ENCODE measurements at places on chromosomes 5 and 9.

GRCh38 chr9:132546148-132547051 is 36.0 kb upstream of the BARHL1 start:
- DNase-seq: no peak

- DNase-seq: no peak
These were observed 144.0 kb upstream of the ZNF462 start for GRCh38 chr9:106718936-106719335.

- no peak for DNase-seq
These were observed 75.9 kb downstream of the NMUR2 start for GRCh38 chr5:152329207-152329606.

- no peak for DNase-seq
These were observed 912.3 kb upstream of the WWC1 start for GRCh38 chr5:167378894-167379723.

- no peak for DNase-seq
These were observed 559.0 kb upstream of the MEF2C start for GRCh38 chr5:89441965-89442364.

GRCh38 chr5:144950996-144951395 is 780.3 kb downstream of the KCTD16 start:
- no peak for DNase-seq

DNA sequence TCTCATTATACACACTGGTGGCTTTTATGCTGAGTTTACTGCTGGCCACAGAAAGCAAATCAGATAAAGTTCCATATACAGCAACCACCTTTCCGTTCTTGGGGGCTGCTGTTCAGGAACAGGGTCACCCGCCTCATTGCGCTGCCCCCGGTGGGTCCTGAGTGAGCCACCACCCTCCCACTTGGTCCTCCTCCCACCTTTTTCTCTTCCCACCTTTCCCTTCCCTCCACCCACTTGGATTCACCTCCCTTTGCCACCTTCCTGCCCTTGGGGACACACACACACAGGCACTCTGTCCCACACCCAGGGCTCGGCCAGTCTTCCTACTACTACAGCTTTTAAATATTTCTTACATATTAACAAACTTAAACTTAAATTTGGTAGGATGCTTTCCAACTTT is 127.6 kb downstream of the WDR70 start:
- no peak for DNase-seq

- DNase-seq: peak; percentile 54
These were observed 25.1 kb upstream of the CDKN2AIPNL start for GRCh38 chr5:134436523-134437339.

DNA sequence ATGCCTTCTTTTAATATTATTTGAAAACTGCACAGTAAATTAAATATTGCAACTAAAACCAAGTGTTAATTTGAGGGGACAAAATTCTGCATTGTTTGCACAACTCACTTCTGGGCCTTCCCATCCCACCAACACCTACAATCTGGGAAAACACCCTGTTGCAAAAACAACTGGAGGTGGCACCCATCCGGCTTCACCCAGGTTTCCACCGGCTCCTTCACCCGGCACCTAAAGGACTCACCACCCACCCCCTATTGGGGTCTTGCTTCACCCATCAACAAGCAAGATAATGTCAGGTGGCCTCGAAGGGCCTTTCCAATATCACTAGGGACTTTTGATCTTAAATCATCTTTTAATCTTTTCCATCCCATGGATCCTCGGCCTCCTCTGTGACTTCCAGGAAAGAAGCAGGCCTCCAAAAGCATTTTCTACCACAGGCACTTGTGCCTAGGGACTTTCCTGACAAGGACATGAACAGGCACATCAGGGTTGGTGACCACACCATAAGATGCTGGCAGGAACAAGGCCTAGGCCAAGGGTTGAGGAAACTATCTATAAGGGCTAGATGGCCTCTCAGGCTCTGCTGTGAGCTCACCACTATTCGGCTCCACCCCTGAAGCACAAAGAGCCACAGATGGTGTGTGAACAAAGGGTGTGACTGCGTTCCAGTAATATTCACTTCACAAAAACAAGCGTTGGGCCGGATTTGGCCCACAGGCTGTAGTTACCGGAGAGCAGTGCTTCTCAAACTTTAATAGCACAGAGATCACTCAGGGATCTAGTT is 205.1 kb downstream of the AUH start:
- DNase-seq: no peak

DNA sequence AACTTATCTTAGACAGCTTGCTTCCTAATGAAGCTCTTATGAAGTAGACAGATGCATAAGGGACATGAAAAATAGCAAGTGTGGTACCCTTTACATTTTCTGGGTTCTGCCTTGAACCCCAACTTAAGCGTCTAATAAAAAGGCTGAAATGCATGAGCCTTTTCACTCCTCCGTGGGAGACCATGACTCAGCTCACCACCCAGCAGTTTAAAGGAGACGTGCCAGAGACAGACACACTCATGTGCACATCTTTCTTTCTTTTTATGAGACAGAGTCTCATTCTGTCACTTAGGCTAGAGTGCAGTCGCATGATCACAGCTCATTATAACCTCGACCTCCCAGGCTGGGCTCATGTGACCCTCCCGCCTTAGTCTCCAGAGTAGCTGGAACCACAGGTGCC is 22.3 kb downstream of the CTXN3 start:
- DNase-seq: no peak

DNA sequence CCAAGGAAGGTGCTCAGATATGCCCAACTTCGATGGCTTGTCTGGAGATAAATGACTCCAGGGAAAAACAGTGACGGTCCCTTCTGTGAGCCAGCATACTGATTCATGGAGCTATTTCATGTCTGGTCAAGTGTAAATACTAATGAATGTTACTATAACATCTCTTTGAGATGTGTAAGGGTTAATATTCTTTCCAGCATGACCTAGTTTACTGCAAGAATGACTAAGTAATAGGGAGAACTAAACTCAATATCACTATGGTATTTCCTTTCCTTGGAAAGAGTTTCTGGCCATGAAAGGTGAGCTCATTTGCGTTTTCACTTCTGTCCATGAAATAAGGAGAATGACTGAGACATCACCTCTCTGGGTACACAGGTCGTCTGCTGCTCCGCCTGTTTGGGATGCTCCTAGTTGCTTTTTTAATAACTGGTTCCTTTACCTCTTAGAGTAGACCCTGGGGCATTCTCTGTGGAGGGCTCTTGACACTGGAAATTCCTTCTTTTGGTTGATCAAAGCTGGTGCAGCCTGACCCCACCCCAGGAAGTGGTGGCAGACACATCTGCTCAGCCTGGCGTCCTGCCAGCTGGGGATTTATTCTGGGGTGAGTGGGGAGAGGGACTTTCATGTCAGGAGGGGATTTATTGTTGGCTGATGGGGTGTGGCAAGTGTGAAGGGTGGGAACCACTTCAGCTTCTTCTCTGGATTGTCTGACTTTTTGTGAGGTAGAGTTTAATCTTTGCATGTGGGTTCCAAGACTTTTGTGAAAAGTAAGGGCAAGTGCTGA is 250.0 kb upstream of the MPDZ start:
- no peak for DNase-seq

GRCh38 chr5:39186722-39187539 is 32.4 kb downstream of the FYB1 start:
- DNase-seq: no peak

DNA sequence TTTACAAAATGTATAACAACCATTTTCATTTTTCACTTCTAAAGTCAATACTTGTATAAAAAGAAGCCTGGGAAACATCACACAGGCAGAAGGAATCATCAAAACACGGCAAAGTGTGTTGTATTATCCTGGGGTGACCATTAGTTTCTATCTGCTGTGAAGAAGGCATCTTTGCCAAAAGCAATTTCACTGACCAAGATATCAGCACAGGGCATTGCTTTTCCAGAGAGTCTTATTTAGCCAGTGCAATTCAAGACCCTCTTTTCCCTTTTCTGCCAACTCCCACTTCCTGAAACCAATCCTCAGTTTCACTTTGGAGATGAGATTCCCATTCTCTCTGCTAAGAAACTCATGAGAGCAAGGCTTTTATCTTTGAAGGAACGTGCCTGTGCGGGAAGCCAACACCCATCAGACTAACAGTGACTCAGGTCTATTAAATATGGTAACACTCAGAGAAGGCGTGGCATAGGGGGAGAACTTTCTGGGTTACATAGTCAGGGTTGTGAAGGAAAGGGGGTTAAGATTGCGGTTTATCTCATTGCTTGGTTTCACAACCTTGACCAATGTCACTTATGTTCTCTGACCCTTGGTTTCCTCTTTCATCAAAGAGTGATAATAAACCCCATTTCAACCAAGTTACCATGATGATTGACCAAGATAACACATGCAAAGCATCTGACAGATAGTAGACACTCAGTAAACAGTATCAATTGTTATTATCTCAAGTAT is 666.9 kb upstream of the KLF4 start:
- no peak for DNase-seq

GRCh38 chr5:106116682-106117081 is 1554.1 kb downstream of the EFNA5 start:
- no peak for DNase-seq

DNA sequence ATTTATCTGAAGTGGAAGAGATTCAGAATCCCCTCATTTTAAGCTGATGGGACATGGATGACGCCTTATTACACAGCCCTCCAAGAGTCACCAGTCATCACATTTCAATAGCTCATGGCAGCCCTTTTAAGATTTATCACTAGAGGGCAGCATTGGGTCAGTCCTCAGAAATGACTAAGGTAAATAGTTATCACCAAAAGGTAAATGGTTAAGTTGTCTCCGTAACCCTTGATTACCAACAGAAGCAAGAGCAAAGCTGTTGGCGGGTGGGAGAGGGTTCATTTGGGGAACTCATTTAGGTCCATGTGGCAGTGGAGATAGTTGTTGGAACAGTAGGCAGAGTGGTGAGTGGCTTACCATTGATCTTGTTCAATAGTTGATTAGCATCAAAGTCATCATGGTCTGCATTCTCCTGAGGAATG is 12.0 kb upstream of the C9 start:
- no peak for DNase-seq

DNA sequence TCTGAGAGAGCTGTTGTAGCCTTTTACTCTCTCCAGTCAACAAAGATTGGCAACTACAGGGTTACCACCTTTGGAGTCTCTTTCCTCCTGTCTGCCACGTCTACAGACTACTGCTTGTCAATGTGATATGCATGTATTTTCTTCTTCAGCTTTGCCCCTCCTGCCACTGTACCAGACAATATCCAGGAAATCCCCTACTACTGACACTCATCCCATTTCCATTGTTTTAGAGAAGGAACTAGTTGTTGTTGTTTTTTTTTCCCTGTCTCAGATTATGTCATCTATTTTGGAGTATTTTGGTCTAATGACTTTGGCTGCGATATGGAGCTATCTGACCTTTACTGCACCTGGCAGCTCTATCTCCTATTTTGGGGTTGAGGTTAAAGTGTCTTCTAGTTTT is 50.1 kb upstream of the MACIR start:
- DNase-seq: no peak

- DNase-seq: no peak
These were observed 25.6 kb upstream of the OTULINL start for GRCh38 chr5:14556015-14556414.

GRCh38 chr9:33498387-33498786 is 24.7 kb upstream of the NOL6 start:
- no peak for DNase-seq

GRCh38 chr5:57316798-57317327 is 143.0 kb downstream of the GPBP1 start:
- DNase-seq: no peak

GRCh38 chr5:40198736-40199135 is 481.0 kb upstream of the PTGER4 start:
- DNase-seq: no peak

DNA sequence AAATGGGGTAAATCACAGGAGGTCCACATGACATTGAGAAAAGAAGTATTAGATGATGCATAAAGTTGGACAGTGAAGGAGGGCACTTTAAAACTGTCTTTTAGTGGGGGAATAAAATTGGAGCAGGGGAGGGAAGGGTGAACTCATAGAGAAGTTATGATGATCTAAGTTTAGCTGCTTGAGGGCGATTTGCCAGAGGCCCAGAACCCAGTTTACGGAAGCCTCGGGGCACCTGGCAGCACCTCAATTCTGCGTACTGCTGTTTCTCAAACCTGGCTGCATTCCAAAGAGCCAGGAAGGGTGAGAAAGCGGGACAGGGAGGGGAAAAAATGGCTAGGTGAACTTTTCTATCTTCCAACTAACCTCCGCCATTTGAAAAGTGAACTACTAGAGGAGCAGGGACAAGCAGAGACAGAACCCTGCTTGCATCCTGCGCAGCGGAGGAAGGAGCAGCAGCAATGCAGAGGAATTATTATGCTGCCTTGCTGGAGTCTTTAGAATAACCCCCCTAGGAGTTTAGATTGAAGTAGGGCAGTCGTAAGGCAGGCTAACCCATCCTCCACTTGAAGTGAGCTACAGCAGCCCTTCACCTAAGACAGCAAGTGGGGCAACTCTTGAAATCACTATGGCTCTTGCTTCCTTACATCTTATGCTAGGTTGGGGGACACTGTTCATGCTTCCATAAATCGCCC is 316.8 kb downstream of the BRINP1 start:
- DNase-seq: no peak

- DNase-seq: no peak
These were observed 74.4 kb downstream of the INSL6 start for GRCh38 chr9:5110867-5111681.

DNA sequence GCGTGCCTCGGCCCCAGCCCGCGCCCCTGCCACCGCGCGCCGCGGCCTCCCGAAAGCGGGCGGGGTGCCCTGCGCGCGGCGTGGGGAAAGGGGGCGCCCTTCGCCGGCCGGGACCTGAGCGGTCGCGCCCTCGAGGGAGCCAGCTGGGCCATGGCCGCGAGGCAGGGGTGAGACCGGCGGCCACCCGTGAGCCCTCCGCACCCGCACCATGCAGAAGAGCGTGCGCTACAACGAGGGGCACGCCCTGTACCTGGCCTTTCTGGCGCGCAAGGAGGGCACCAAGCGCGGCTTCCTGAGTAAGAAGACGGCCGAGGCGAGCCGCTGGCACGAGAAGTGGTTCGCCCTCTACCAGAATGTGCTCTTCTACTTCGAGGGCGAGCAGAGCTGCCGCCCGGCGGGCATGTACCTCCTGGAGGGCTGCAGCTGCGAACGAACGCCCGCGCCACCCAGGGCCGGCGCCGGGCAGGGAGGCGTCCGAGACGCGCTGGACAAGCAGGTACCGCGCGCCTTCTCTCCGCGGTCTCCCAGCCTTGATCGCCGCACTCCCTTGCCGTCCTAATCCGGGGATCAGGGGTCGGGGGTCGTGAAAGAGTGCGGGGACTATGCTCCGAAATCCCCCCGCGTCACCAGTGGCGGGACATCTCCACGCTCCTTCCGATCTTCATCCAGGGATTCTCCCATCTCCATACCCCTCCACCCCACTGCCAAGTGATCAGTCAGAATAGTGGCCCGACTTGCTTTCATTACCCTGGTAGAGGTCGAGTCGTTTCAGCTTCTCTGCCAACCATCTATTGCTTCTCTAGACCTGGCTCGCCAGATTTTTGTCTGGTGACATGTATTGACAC is 590 bp downstream of the RASGRF2 start:
- no peak for DNase-seq

All from NCI-H187 treated with DMSO at 0.1 percent for 48 hours (cell line).